Gastroesophageal sphincter (tissue), 4 donors: ENCODE measurements at places on chromosomes 1 and 21. TPM values are rescaled to one million over a fixed set of nuclear protein-coding genes. Genes with fewer than 3 reads are reported as not detected.
A peak's percentile ranks its signal among the peaks of the same experiment; 100 is the strongest.

The C1orf87 gene
- total RNA-seq, result not detected

The HAO2 gene
- not detected for total RNA-seq

The PRR9 gene
- total RNA-seq, result not detected

The PCAT6 gene
- not detected for total RNA-seq

The EXO5 gene
- 8.8 TPM for total RNA-seq

The MIXL1 gene
- total RNA-seq, result not detected

- no peaks in the 10 kb centered on the region for H3K36me3 ChIP-seq
- peaks cover 17% of the 10 kb centered on the region for H3K4me1 ChIP-seq
- ATAC-seq, result no peak
- H3K27me3 ChIP-seq, result no peaks in the 10 kb centered on the region
- H3K27ac ChIP-seq, result no peak overlapping the region
Observed at GRCh38 chr21:37384416-37384815, 17.8 kb downstream of the DYRK1A start.

DNA sequence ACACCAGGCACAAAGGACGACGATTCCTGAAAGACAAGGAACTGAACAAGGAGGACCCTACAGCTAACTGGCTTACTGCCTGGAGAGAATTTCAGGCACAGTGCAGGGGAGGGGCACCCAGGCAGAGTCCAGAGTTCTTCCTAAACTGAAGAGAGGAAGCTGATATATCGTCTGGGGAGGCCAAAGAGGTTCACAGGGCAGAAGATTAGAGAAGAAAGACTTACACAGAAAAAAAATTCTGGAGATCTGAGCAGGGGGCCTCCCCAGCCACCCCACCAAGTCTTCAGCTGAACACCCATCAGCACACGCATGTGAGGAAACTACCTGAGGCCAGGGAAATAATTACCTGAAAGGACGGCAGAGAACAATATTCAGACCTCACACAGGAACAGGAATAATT is 24.6 kb downstream of the SORT1 start:
- no peaks in the 10 kb centered on the region for H3K27me3 ChIP-seq
- no peak for ATAC-seq
- peaks cover 97% of the 10 kb centered on the region for H3K4me1 ChIP-seq

GRCh38 chr1:226029093-226029496 is 30.0 kb upstream of the SDE2 start:
- H3K4me1 ChIP-seq, result peaks cover 5% of the 10 kb centered on the region
- no peak overlapping the region for H3K4me3 ChIP-seq
- no peaks in the 10 kb centered on the region for H3K36me3 ChIP-seq
- no peak overlapping the region for H3K27ac ChIP-seq
- ATAC-seq, result no peak

GRCh38 chr1:235290740-235291502 is 37.1 kb downstream of the ARID4B start:
- no peaks in the 10 kb centered on the region for H3K4me1 ChIP-seq
- no peak overlapping the region for H3K4me3 ChIP-seq
- ATAC-seq, result no peak
- H3K27me3 ChIP-seq, result no peaks in the 10 kb centered on the region

DNA sequence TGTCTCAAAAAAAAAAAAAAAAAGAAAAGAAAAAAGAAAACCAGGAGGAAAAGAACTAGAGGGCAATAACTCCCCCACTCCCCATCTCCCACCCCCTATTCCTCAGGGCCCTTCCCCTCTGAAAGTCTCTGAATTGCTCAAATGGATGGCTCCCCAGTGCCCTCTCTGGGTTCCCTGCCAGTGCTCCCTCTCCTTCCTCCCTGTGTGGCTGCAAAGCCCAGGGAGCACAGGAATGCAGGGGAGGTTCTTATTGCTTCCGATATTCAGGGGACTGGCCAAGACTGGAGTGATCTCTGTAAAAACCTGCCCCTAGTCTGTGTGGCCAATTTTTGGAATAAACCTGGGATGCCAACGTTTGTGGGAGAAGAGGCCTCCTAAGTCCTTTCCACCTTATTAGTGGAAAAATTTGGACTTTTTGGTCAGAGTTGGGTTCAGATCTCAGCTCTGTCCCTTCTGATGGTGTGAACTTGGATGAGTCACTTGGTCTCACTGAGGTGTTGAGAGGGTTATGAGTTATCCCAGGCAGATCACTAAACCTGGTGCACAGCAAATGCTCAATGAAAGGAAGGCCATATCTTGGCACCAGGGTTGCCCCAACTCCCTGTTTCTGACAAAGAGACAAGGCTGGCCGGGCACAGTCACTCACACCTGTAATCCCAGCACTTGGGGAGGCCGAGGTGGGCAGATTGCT is 13.4 kb upstream of the ARHGEF10L start:
- H3K4me3 ChIP-seq, result no peak overlapping the region
- peak overlapping the region; percentile 90 for H3K27ac ChIP-seq
- no peak for ATAC-seq
- H3K27me3 ChIP-seq, result no peaks in the 10 kb centered on the region
- H3K36me3 ChIP-seq, result no peaks in the 10 kb centered on the region

DNA sequence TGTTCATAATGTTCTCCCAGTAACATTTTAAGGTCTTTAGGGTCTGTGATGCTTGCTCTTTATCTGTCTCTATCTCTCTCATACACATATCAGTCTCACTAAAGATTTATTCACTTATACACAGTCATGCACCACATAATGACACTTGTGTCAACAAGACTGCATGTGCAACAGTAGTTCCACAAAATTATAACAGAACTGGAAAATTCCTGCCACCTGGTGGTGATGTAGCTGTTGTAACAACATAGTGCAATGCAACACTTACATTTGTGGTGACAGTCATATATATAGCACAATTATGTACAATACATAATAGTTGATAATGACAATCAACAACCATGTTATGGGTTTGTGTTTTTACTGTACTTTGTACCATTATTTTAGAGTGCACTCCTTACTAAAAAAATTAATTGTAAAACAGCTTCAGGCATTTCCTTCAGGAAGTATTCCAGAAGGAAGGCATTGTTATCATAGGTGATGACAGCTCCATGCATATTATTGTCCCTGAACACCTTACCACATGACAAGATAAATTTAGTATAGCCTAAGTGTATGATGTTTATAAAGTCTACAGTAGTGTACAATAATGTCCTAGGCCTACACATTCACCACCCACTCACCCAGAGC is 8.1 kb downstream of the TDRD5 start:
- H3K4me3 ChIP-seq, result no peak overlapping the region
- no peaks in the 10 kb centered on the region for H3K4me1 ChIP-seq
- no peaks in the 10 kb centered on the region for H3K36me3 ChIP-seq
- peaks cover 14% of the 10 kb centered on the region for H3K27me3 ChIP-seq
- H3K27ac ChIP-seq, result no peak overlapping the region

DNA sequence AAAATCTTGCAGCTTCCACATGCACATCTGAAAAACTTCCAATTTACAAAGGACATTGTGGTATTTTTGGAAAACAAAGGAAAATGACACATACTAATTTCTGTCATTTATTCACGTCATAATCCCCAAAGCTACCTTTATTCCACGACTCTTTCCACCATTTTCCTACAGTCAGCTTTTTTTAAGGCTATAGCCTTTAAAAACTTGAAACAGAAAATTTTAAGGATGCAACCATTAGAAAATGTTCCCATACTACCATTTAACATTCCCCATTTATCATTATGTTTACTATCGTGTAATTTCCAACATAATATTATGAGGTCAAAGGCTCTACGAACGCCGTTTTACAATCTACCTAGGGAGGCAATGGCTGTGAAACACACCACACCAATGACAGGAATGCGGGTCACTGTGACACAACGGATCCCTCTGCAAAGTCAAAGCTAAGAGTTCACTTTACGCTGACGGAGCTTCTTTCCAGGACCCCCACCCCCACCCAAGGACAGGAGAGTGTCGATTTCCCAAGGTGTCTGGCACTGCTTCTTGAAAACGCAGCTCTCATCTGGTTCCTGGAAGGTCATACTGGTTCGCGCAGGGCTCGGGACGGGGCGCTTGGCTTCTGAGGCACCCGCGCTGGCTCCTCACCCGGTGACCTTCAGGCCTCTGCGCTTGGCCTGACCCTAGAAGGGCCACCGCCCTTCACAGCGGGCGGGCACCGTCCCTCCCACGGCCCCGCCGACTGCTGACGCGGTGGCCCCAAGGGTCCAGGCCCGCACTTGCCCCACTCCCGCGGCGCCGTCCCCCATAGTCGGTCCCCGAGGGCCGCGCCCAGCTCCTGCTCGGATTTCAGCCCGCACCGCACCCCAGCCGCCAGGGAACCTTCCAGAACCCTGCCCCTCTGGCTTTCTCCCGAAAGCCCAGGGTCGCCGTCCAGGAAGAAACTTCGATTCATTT is 50.5 kb upstream of the ATF3 start:
- H3K27ac ChIP-seq, result peak overlapping the region; percentile 96
- H3K36me3 ChIP-seq, result no peaks in the 10 kb centered on the region

DNA sequence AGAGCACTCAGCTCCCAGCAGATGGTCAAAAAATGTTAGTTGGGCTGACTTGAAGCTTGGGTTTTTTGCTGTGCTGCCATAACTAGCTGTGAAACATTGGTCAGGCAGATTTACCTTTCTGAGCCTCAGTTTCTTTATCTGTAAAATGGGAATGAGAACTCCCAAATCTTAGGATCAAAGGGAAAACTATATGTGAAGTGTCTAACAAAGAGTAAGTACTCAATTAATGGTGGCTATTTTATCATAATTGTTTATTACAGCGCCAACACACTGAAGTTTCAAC is 164.2 kb upstream of the POU3F1 start:
- H3K36me3 ChIP-seq, result no peaks in the 10 kb centered on the region
- no peak for ATAC-seq
- H3K4me1 ChIP-seq, result no peaks in the 10 kb centered on the region
- peaks cover 36% of the 10 kb centered on the region for H3K27me3 ChIP-seq
- no peak overlapping the region for H3K27ac ChIP-seq

DNA sequence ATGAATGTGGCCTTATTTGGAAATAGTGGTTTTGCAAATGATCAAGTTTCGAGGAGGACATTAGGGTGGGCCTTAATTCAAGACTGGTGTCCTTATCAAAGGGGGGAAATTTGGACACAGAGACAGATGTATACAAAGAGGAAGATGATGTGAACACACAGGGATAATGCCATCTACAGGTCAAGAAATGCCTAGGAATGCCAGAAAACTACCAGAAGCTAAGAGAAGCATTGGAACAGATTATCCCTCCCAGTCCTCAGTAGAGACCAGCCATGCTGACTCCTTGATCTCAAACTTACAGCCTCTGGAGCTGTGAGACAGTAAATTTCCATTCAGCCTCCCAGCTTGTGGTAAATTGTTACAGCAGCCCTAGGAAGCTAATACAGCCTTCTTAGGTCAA is 151.4 kb downstream of the PTGER3 start:
- ATAC-seq, result no peak
- no peaks in the 10 kb centered on the region for H3K4me1 ChIP-seq
- no peaks in the 10 kb centered on the region for H3K36me3 ChIP-seq
- no peaks in the 10 kb centered on the region for H3K27me3 ChIP-seq
- no peak overlapping the region for H3K4me3 ChIP-seq
- H3K27ac ChIP-seq, result no peak overlapping the region

DNA sequence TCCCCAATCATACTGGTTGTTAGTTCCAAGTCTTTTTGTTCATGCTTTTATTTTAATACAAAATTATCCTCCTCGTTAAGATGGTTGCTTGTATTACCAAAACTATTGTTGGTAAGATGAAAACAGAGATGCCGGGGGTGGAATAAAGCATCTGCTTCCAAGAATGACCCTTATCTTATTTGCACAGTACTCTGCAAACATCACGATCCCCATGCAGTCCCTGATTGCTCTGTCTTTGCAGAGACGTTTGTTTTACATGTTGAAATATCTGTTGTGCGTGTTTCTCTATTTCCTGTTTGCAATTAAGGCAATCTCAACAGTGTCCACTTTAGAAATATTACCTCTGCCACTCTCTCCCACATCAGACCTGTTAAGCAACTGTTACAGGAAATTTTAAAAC is 141.3 kb upstream of the NCAM2 start:
- no peaks in the 10 kb centered on the region for H3K36me3 ChIP-seq
- no peaks in the 10 kb centered on the region for H3K27me3 ChIP-seq
- no peaks in the 10 kb centered on the region for H3K4me1 ChIP-seq
- no peak overlapping the region for H3K4me3 ChIP-seq

- H3K4me1 ChIP-seq, result no peaks in the 10 kb centered on the region
- no peak for ATAC-seq
- no peaks in the 10 kb centered on the region for H3K36me3 ChIP-seq
- no peak overlapping the region for H3K4me3 ChIP-seq
- H3K27ac ChIP-seq, result no peak overlapping the region
Observed at GRCh38 chr1:231934797-231935196, 308.2 kb downstream of the DISC1 start.

GRCh38 chr1:73886716-73887115 is 311.3 kb downstream of the LRRIQ3 start:
- no peaks in the 10 kb centered on the region for H3K4me1 ChIP-seq
- no peak overlapping the region for H3K27ac ChIP-seq
- no peaks in the 10 kb centered on the region for H3K36me3 ChIP-seq
- ATAC-seq, result no peak
- H3K27me3 ChIP-seq, result no peaks in the 10 kb centered on the region

GRCh38 chr1:48500541-48501450 is 28.8 kb upstream of the SPATA6 start:
- no peaks in the 10 kb centered on the region for H3K4me1 ChIP-seq
- ATAC-seq, result no peak
- no peak overlapping the region for H3K27ac ChIP-seq
- no peaks in the 10 kb centered on the region for H3K27me3 ChIP-seq
- H3K36me3 ChIP-seq, result no peaks in the 10 kb centered on the region
- H3K4me3 ChIP-seq, result no peak overlapping the region

DNA sequence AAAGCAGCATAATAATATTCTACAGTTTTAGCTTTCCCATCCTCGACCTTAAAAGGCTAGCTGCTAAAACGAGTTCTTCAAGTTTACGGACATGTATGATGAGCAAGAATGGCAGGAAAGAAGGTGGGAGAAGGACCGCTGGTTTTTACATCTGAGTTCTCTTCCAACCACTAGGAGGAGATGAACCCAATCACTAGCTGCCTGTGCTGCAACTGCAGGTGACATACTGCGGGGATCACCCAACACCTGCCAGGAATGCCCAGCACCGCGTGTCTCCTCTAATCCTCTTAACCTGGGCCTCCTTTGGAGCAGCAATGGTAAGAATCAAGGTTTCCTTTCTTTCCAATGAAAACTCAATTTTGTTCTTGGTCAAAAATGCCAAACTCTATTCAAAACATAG is 23.5 kb downstream of the TOR3A start:
- no peak overlapping the region for H3K27ac ChIP-seq
- H3K27me3 ChIP-seq, result no peaks in the 10 kb centered on the region
- no peak for ATAC-seq
- H3K36me3 ChIP-seq, result peaks cover 55% of the 10 kb centered on the region
- H3K4me1 ChIP-seq, result no peaks in the 10 kb centered on the region

DNA sequence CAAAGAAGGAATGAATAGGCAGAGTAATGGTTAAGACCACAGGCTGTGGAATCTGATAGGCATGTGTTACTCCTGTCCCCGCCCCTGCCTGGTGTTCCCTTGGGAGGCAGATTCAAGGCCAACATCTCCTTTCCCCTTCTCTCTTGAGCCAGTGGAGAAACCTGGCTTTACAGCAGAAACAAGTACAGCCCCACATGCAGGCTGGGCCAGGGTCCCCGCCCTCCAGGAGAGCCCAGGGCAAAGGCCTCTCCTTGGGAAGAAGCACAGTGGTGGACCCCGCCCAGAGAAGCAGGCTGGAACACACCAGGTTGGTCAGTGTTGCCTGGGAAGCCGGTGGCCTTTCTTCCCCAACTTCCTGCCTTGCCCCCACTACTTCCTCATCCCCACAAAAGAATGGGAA is 6.8 kb downstream of the C1orf167 start:
- no peak for ATAC-seq
- peaks cover 42% of the 10 kb centered on the region for H3K27me3 ChIP-seq
- no peaks in the 10 kb centered on the region for H3K36me3 ChIP-seq
- no peak overlapping the region for H3K27ac ChIP-seq
- no peak overlapping the region for H3K4me3 ChIP-seq

GRCh38 chr21:45078877-45079281 is 4.5 kb downstream of the ADARB1 start:
- H3K4me3 ChIP-seq, result no peak overlapping the region
- no peaks in the 10 kb centered on the region for H3K27me3 ChIP-seq
- H3K27ac ChIP-seq, result peak overlapping the region; percentile 98
- no peaks in the 10 kb centered on the region for H3K36me3 ChIP-seq
